HFFc6 (cell line): ENCODE measurements at places on chromosomes 16 and 17. TPM values are rescaled to one million over a fixed set of nuclear protein-coding genes. Genes with fewer than 3 reads are reported as not detected.

- no peaks in the 10 kb centered on the region for H3K36me3 ChIP-seq
- no peak overlapping the region for H3K27ac ChIP-seq
- no peaks in the 10 kb centered on the region for H3K4me1 ChIP-seq
- peaks cover 11% of the 10 kb centered on the region for H3K27me3 ChIP-seq
- H3K4me3 ChIP-seq, result no peak overlapping the region
Measured at GRCh38 chr16:68685685-68686478, 40.8 kb downstream of the CDH3 start.

CISD3 gene
- 38.7 to 44.2 TPM (median 38.8 TPM) in 3 replicates for total RNA-seq

DNA sequence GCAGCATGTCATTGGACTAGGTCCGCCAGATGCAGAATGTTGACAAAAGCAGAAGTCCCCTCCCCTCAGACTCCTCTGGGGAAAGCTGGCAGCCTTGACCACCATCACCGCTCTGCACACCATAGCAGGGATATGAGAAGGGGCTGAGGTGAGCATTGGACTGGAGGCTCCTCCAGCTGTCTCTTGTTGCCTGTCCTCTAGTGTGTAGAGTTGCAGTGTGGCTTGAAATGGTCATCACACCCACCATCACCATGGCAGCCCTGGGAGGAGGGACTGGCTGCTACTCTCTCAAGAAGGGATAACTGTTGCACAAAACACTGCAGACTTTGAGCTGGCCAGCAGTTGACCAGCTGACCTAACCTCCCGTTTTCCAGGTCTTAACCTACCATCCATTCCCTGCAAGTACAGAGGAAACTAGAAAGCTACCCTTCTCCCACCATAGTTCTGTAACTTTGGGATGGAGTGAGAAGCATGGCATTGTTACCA lies 38.3 kb downstream of the HLF start:
- peaks cover 12% of the 10 kb centered on the region for H3K4me1 ChIP-seq
- DNase-seq, result no peak
- H3K27me3 ChIP-seq, result peaks cover 7% of the 10 kb centered on the region
- no peak overlapping the region for H3K27ac ChIP-seq
- H3K36me3 ChIP-seq, result no peaks in the 10 kb centered on the region

DCUN1D3 gene
- total RNA-seq, result 31.1 to 42.1 TPM (median 40.3 TPM) in 3 replicates

TEFM gene
- 8.7 to 13.2 TPM (median 9.9 TPM) in 3 replicates for total RNA-seq

DNA sequence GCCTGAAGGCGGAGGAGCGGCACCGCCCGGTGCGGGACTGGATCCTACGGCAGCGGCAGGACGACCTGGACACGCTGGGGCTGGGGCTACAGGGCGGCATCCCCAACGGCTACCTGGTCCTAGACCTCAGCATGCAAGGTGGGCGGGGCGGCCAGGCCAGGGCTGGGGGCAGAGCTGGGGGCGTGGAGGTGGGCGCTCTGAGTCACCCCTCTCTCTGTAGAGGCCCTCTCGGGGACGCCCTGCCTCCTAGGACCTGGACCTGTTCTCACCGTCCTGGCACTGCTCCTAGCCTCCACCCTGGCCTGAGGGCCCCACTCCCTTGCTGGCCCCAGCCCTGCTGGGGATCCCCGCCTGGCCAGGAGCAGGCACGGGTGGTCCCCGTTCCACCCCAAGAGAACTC lies 7.9 kb downstream of the MSLN start:
- no peaks in the 10 kb centered on the region for H3K4me1 ChIP-seq
- no peak overlapping the region for H3K4me3 ChIP-seq
- no peaks in the 10 kb centered on the region for H3K36me3 ChIP-seq
- no peak for DNase-seq

HOXB4 gene
- not detected in 3 replicates for total RNA-seq

RUNDC3A gene
- not detected in 2 replicates for total RNA-seq

- peaks cover 35% of the 10 kb centered on the region for H3K27me3 ChIP-seq
- no peak for DNase-seq
- H3K4me3 ChIP-seq, result no peak overlapping the region
- H3K4me1 ChIP-seq, result no peaks in the 10 kb centered on the region
- no peak overlapping the region for H3K27ac ChIP-seq
- H3K36me3 ChIP-seq, result no peaks in the 10 kb centered on the region
Measured at GRCh38 chr16:28623172-28623711, 13.4 kb upstream of the SULT1A1 start.

NXPH3 gene
- total RNA-seq, result 0.85 to 1.3 TPM (median 0.87 TPM) in 3 replicates

GRCh38 chr16:83826146-83826913 lies 18.6 kb downstream of the HSBP1 start:
- no peak overlapping the region for H3K27ac ChIP-seq
- H3K4me1 ChIP-seq, result peaks cover 12% of the 10 kb centered on the region
- DNase-seq, result peak; percentile 83
- H3K36me3 ChIP-seq, result no peaks in the 10 kb centered on the region
- H3K27me3 ChIP-seq, result peaks cover 13% of the 10 kb centered on the region
- H3K4me3 ChIP-seq, result peak overlapping the region; percentile 23; the same call in 1 of the 2 replicates

- H3K36me3 ChIP-seq, result no peaks in the 10 kb centered on the region
- no peak for DNase-seq
- no peak overlapping the region for H3K4me3 ChIP-seq
- H3K4me1 ChIP-seq, result no peaks in the 10 kb centered on the region
Measured at GRCh38 chr16:66473051-66473571, 46.0 kb downstream of the BEAN1 start.

- peaks cover 10% of the 10 kb centered on the region; the same call in 1 of the 2 replicates for H3K36me3 ChIP-seq
- no peak overlapping the region for H3K27ac ChIP-seq
- DNase-seq, result no peak
- H3K4me3 ChIP-seq, result no peak overlapping the region
- H3K4me1 ChIP-seq, result peaks cover 12% of the 10 kb centered on the region; the same call in 1 of the 2 replicates
- peaks cover 2% of the 10 kb centered on the region; the same call in 1 of the 2 replicates for H3K27me3 ChIP-seq
Measured at GRCh38 chr16:89115216-89115861, 21.7 kb downstream of the ACSF3 start.

IRX5 gene
- total RNA-seq, result 4.7 to 6.8 TPM (median 6.0 TPM) in 3 replicates

- H3K4me3 ChIP-seq, result peak overlapping the region; percentile 81
- peaks cover 29% of the 10 kb centered on the region for H3K4me1 ChIP-seq
- no peak for DNase-seq
- no peaks in the 10 kb centered on the region; the same call in 1 of the 2 replicates for H3K27me3 ChIP-seq
Measured at GRCh38 chr17:79992649-79993389, 42.9 kb downstream of the TBC1D16 start.

DNA sequence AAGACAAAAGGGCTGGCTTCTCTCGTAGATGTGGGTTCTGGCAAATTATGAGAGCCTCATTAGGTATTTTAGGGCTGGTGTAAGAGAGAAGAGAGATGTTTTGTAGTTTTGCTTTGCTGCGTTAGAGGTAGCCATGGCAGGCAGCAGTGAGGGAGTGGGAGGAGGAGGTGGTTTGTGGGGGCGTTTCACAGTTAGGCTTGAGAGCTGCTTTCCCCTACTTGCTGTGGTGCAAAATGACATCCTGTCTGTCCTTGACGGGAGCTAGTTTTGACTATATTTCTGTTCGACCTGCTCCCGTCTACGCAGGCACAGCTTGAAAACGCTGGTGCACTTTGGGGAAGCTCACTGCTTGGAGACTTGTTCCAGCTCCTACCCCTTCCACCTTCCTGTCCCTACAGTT lies 75.5 kb downstream of the SLC5A11 start:
- H3K27ac ChIP-seq, result no peak overlapping the region
- H3K36me3 ChIP-seq, result peaks cover 17% of the 10 kb centered on the region
- no peaks in the 10 kb centered on the region for H3K4me1 ChIP-seq
- H3K4me3 ChIP-seq, result no peak overlapping the region
- H3K27me3 ChIP-seq, result no peaks in the 10 kb centered on the region; the same call in 1 of the 2 replicates

DNA sequence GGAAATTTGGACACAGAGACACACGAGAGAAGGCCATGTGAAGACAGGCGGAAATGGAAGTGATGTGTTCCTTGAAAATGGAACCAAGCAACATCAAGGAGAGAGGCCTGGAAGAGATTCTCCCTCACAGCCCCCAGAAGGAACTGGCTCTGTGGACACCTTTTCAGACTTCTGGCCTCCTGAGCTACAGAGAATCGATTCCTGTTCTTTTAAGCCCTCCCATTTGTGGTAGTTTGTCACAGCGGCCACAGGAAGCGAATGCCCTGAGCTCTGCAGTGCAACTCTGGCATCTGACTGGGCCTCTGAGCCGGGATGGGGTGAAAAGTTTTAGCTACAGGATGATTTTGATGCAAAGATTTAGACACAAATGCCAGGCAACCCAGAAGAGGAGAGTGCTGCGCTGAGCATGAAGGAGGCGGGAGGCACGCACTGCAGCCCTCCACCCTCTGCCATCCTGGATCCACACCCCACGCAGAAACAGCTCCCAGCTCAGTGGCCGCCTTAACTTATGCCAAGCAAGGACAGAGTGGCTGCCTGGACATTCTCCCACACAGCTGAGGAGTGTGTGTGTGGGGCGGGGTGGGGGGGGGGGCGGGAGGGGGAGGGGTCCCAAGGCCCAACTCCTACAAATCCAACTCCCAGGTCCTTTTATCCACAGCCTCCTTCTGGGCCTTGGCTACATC lies 2.2 kb downstream of the TIMP2 start:
- peaks cover 3% of the 10 kb centered on the region for H3K27me3 ChIP-seq
- H3K27ac ChIP-seq, result peak overlapping the region; percentile 72; the same call in 1 of the 2 replicates
- H3K4me1 ChIP-seq, result peaks cover 59% of the 10 kb centered on the region
- DNase-seq, result no peak

CLEC3A gene
- not detected in 3 replicates for total RNA-seq

CHST5 gene
- not detected in 3 replicates for total RNA-seq

CMTM2 gene
- not detected in 3 replicates for total RNA-seq

DNA sequence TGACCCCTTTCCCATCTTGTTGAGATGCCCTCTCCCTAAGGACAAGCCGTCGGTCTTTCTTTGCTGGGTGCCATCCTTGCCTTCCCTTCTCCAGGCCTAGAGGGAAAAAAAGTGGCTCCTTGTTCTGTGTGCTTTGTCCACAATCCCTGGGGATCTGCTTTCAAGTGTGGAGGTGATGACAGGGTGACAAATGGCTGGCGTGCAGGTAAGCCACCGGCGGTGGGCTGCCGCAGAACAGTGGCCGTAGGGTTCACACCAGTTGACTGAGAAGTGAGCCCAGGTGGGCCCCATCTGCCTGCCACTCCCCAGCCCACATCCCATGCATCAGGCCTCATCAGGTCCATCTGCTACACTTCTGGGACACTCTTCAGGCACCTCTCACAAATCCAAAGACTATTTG lies 11.4 kb upstream of the CALB2 start:
- no peak overlapping the region for H3K27ac ChIP-seq
- no peaks in the 10 kb centered on the region for H3K36me3 ChIP-seq
- H3K4me3 ChIP-seq, result no peak overlapping the region
- H3K27me3 ChIP-seq, result peaks cover 32% of the 10 kb centered on the region

- H3K36me3 ChIP-seq, result peaks cover 9% of the 10 kb centered on the region; the same call in 1 of the 2 replicates
- H3K4me3 ChIP-seq, result no peak overlapping the region
- H3K27me3 ChIP-seq, result peaks cover 7% of the 10 kb centered on the region
- DNase-seq, result no peak
- H3K27ac ChIP-seq, result no peak overlapping the region
- no peaks in the 10 kb centered on the region for H3K4me1 ChIP-seq
Measured at GRCh38 chr16:87190288-87191230, 126.6 kb downstream of the C16orf95 start.

GRCh38 chr17:55584055-55584685 lies 72.9 kb upstream of the SMIM36 start:
- peaks cover 54% of the 10 kb centered on the region for H3K4me1 ChIP-seq
- peak overlapping the region; percentile 4; the same call in 1 of the 2 replicates for H3K27ac ChIP-seq
- no peaks in the 10 kb centered on the region for H3K36me3 ChIP-seq
- peak overlapping the region; percentile 9; the same call in 1 of the 2 replicates for H3K4me3 ChIP-seq

DNA sequence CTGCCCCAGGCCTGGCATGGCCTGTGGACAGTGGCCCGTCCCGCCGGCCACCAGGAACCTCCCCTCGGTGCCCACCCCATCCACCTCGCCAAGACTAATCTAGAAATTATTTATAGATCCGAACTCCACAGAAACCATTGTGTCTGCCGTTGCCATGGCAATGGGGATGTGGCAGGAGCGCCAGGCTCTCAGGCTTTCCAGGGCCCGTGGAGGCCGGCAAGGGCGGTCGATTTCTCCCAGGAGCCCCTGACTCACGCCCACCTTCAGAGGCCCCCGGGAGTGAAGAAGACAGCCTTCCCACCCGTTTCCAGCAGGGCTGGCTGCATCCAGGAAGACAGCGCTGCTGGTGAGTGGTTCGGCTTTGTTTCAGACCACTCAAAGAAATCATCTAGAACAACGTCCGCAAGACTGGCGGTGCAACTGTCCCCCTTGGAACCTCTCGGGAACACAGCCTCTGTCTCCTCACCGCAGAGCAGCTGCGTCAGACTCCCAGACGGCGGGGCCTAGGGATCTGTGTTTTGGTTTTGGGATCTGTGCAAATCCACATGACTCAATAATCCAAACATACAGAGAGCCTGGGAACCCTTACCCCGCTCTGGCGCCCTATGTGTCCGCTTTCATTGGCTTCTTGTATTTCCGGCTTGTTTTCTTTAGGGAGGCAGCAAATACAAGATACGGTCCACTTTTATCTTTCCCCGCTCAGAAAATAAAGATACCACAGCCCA lies 48.5 kb upstream of the ZCCHC14 start:
- H3K27ac ChIP-seq, result no peak overlapping the region
- no peak overlapping the region for H3K4me3 ChIP-seq
- H3K27me3 ChIP-seq, result peaks cover 39% of the 10 kb centered on the region
- no peak for DNase-seq
- peaks cover 10% of the 10 kb centered on the region for H3K36me3 ChIP-seq

SEZ6L2 gene
- total RNA-seq, result 1.2 to 4.1 TPM (median 2.2 TPM) in 3 replicates

DNA sequence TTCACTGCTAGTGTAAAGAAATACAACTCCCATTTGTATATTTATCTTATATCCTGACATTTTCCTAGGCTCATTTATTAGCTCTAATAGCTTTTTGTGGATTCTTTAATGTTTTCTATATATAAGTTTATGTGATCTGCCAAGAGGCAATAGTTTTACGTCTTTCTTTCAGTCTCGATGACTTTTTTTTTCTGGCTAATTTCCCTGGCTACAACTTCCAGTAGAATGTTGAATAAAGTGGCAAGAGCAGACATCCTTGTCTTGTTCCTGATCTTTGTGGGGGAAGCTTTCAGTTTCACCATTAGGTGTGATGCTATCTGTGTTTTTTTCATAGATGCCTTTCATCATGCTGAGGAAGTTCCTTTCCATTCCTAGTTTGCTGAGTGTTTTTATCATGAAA lies 43.9 kb upstream of the ABCA3 start:
- H3K36me3 ChIP-seq, result peaks cover 5% of the 10 kb centered on the region
- H3K4me3 ChIP-seq, result no peak overlapping the region
- peaks cover 11% of the 10 kb centered on the region for H3K4me1 ChIP-seq
- H3K27ac ChIP-seq, result no peak overlapping the region

- DNase-seq, result no peak
- H3K27me3 ChIP-seq, result no peaks in the 10 kb centered on the region
- no peak overlapping the region for H3K4me3 ChIP-seq
- H3K27ac ChIP-seq, result no peak overlapping the region
- H3K36me3 ChIP-seq, result no peaks in the 10 kb centered on the region
Measured at GRCh38 chr16:26526633-26527032, 540.1 kb upstream of the C16orf82 start.

TMEM235 gene
- not detected in 3 replicates for total RNA-seq

- H3K27me3 ChIP-seq, result no peaks in the 10 kb centered on the region
- no peak overlapping the region for H3K4me3 ChIP-seq
- no peaks in the 10 kb centered on the region for H3K4me1 ChIP-seq
- H3K27ac ChIP-seq, result no peak overlapping the region
- no peak for DNase-seq
- peaks cover 5% of the 10 kb centered on the region; the same call in 1 of the 2 replicates for H3K36me3 ChIP-seq
Measured at GRCh38 chr17:82148997-82149396, 51.0 kb upstream of the FASN start.

GRCh38 chr17:27560668-27561067 lies 70.3 kb upstream of the LGALS9 start:
- DNase-seq, result no peak
- peaks cover 18% of the 10 kb centered on the region for H3K4me1 ChIP-seq
